ENCODE measurements at places on chromosomes 13 and 19.

DNA sequence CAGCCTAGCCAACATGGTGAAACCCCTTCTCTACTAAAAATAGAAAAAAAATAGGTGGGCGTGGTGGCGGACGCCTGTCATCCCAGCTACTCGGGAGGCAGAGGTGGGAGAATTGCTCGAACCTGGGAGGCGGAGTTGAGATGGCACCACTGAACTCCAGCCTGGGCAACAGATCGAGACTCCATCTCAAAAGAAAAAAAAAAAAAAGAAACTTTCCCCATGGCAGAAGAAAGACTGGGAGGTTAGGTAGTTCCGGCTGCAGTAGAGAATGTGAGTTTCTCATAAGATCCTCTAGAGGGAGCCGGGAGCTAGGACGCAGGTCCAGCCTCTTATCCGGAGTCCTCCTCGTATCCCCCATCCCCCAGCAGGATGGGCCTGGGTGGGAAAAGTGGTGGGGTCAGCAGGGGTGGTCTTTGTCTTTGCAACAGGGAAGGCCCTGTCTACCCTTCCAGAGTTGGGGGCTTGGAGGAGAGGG lies 13.2 kb upstream of the CREB3L3 start:
- DNase-seq, result no peak

GRCh38 chr19:41993612-41994483 lies at the start of gene ATP1A3:
ATP1A3 (minus strand) TSS chr19:41994230; CDS start chr19:41994076, 154 bp downstream.
- DNase-seq, result no peak

- DNase-seq, result no peak
Measured at GRCh38 chr19:36605101-36605876, at the start of gene ZNF382. ZNF382 (plus strand) TSS chr19:36605313; CDS start chr19:36609915, 4,602 bp downstream.

DNA sequence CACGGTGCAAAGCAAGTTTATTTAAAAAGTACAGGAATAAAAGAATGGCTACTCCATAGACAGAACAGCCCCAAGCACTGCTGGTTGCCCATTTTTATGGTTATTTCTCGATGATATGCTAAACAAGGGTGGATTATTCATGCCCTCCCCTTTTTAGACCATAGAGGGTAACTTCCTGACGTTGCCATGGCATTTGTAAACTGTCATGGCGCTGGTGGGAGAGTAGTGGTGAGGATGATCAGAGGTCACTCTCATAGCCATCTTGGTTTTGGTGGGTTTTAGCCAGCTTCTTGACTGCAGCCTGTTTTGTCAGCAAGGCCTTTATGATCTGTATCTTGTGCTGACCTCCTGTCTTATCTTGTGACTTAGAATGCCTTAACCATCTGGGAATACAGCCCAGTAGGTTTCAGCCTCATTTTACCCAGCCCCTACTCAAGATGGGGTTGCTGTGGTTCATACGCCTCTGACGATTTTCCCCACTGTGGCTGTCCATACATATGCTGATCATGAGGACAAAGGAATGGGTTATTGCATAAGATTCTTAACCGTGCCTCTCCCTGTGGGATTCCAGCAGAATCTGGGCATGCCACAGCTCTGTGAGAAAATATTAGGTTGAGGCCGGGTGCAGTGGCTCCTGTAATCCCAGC lies 36.9 kb upstream of the ZNF507 start:
- no peak for DNase-seq

DNA sequence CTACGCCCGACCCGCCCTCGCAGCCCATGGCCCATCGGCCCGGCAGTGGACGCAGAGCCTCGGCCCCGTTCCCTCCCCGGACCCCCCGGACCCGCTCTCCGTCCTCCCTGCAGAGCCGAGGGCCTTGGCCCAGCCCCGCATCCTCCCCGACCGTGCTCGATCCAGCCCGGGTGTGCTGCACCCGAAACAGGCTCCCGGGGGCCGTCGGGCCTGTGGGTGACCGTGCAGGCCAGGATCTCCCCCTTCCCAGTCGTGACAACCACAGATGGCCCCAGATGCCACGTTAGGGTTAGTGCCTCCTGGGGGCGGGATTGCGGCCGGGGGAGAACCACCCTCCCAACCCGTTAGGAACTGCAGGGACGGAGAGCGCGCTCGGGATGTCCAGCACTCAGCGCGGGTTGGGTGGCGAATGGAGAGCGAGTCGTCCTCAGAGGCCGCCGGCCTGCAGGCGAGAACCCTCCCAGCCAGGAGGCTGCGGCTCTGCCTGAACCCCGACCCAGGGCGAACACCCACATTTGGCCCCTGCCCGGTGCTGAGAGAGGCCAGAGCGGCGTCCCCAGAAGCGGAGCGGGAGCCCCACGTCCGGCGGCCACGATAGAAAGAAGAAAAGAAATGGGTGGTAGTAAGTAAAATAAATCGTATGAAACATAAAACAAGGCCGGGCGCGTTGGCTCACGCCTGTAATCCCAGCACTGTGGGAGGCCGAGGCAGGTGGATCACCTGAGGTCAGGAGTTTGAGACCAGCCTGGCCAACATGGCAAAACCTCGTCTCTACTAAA lies 6.7 kb upstream of the MADCAM1 start:
- DNase-seq, result no peak

DNA sequence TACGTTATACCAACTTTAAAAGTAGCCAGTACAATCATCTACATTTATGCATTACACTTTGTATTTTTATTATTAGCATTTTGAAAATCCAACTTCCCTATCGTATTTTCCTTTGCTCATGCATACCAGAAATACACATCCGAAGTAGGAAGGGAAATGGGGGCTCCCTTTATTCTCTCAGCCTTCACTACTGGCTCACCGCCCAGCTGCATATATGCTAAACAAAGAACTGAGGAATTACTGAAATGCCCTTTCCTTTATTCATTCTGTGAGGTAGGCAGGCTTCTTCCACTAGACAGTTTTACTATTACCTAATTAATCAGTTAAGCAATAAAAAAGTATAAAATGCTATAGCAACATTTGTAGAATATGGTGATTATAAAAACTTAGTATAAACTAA lies 291.6 kb downstream of the KLF12 start:
- DNase-seq, result no peak

DNA sequence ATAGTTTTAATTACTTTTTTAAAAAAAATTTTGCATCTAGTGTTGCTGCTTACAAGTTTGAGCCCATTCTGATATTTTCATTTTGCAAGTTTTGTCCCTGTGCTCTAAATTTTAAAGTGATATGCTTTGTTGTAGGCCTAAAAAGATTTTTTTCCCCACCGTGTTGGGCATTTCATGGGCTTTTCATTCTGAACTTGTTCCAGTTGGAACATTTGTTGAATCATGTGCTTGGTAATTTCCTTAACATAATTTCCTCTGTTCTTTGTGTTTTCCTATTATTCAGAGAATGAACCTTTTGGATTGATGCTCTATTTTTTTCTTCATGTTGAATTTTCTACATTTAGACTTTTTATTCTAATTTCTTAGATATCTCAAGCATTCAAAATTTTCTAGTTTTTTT lies 206.4 kb upstream of the SPRY2 start:
- DNase-seq, result no peak

DNA sequence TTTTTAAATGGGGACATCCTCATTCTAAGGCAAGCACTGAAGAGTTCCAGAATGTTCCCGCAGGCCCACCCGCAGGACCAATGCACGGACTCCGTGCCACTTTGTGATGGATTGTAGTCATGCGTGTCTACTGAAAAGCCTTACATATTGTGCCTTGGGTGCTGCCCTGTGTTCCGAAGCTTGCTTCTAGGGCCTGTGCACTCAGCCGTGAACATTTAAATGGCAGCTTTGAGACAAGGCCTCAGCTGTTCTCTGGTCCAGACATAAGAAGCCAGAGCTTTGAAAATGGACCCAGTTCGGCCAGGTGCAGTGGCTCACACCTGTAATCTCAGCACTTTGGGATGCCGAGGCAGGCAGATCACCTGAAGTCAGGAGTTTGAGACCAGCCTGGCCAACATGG lies 75.3 kb upstream of the CACNA1A start:
- DNase-seq, result no peak

DNA sequence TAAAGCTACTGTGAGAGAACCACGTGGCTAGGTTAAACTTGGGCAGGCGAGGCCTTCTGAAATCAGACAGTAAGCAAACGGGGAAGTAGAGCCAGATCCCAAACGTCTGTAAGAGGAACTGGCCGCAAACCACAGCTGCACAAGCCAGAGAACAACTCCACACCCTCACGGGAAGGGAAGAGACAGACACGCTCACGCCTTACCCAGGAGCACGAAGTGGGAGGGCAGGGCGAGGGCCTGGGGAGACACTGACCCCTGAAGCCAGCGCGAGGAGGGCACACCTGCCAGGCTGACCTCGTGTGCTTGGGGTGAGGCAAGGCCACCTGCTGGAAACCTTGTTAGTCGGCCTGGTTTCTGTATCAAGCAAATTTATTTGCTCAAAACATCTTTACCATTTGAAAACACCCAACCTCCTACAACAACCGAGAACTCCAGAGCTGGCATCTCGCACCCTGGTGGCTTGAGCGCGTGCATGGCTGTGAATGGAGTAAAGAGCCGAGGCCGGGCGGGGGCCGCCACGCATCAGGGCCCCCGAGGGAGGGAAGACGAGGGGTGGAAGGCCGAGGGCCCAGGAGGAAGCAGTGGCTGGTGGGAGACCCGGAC lies 7.3 kb downstream of the POLR2E start:
- DNase-seq, result no peak

- DNase-seq, result no peak
Measured at GRCh38 chr13:111186305-111186935, 71.3 kb downstream of the ARHGEF7 start.

GRCh38 chr19:16715611-16716010 lies 4.0 kb upstream of the NWD1 start:
- no peak for DNase-seq

DNA sequence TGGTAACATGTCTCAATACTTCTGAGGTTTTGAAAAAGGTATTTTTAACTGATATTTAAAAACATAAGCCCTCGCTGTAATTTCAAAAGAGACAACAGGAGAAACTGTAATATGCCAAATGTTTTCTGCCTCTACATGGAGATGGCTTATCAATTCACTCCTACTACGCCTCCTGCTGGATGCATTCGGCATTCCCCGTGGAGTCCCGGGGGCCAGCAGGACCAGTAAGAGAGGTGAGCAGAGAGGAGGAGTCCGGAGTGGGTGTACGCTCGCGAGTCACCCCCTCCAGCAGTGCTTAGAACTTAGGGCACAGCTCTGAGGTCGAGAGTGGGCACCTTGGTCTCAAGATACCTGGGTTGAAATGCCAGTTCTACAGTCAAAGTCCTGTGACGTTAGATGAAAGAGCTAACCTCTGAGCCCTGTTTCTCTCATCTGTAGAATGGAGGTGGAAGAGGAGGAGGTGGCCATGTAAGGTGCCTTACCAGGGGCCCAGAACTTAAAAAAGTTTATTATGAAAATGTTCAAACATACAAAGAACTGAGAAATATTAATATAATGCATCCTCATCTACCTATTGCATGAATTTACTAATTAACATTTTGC lies 110.2 kb downstream of the STK24 start:
- no peak for DNase-seq

DNA sequence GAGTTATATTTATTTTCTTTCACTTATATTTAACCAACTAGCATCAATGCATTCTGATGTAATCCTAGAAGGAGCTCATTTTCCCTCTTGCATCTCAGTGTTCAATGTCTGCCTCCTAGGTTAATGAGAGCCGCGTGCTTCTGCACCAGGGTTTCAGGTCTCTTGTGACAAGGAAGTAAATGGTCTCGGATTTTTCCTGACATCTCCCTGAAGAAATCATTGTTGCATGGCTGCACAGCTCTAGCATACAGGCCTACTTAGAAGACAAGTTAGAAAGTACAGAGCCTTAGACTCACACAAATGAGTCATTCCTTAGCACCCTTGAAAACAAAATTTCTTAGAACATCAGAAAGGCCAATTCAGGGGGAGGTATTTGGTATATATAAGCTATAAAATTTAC lies 57.2 kb upstream of the KLF12 start:
- DNase-seq, result no peak

DNA sequence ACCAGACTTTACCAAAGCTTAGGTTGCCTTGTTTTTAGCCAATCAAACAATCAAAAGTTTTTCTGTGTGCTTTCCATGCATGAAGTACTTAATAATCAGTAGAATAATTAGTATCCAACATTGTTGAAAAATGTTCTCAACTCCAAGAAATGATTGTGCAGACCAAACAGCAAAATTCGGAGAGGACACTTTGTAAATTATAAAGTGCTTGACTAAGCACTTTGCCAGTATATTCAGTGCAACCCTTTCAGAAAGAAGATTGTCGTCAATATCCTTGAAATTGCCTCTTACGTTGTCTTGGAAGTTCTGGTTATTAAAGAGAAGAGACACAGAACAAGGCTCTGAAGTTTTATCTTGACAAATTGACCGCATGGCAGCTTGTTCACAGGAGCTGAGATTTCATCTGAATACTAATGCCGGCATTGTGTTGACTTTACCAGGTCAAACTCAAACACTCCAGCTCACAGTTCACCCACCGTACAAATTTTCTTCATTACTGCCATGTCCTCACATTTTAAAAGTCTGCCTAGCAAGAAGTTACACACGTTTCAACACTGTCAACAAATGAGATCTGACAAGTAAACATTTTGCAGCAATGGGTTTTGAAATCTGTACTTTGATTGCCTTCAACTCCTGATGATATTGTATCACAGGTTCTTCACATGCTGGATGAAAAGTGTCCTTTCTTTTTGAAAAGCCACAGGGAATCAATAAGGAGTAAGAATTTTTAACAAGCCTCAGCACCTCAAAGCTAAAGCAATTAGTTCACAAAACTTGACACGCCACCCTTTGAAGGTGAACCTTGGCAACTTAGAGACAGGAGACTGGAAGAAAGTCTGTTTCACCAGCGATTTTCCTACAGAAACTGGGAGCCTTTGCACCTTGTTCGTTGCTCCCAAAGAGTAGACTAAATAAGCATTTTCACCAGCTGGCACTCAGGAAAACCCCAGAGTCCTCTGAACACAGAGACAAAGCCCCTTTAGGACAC lies 150.9 kb downstream of the RFC3 start:
- no peak for DNase-seq

DNA sequence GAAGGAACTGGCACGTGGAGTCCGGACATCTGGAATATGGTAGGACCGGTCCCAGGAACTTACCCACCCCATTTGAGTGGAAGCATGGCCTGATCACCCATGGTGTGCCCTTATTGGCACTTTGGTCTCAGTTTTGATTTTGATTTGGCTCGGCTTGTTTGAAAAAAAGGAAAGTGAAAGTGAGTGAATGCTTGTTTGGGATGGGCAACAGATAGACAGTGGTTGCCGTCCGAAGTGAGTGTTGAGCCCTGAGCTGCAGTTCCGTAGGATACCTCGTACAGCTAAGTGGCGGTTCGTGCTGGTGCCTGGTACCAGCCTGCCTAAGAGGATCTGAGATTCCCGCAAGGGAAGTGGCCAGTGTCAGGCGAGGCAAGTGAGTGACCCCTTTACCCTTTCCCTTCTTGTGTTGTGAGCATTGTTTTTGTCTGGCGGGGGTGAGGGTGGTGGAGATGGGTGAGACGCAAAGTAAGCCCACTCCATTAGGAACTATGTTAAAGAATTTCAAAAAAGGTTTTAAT lies 605.8 kb downstream of the UQCRFS1 start:
- no peak for DNase-seq

DNA sequence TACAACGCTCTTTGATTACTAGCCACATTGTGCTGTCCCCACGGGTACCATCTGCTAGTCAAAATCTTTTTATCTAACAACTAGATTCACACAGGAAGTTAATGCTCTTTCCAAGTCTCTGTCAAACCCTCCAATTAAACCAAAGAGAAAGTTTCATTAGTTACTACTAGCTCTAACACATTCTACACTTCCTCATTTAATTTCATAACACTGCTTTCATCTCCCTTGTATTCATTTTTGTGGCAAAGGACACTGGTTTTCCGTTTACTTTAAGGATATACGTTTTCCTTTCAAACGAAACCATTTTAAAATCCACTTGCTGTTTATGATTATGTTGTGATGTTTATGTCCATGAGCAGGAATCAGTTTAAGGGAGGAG lies 5.3 kb downstream of the DYRK1B start:
- no peak for DNase-seq

All from Panc1 (cell line).